ENCODE measurements at places on chromosomes 11 and 22.
A peak's percentile ranks its signal among the peaks of the same experiment; 100 is the strongest.

DNA sequence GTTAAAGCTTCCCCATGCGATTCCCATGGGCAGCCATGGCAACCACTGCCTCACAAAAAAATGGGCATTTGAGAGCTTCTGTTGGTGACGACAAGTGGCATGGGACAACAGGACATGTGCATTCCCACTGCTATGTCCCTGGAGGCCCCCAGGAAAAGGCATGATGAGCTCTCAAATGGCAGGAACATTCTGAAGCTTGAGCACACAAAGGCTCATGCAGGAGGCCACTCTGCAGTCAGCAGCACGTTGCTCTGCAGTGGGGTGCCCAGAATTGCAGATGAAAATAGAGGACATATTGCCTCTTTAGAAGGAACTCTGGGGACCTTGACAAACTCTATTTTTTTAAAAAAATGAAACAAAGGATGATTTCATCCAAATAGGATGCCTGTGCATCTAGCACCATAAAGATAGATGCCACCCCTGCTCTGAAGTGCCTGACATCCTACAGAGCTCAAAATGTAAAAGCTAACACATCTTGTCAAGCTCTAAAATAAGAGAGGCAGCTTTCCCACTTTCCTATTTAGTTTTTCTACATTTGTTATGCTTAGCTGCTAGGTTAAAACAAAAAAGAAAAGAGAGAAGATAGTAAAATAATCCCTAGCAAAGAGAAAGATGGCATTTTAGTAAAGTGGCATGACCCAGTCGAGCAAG lies 277.6 kb upstream of the ZC3H12C start:
- DNase-seq, result no peak

GRCh38 chr11:104623518-104623917 lies 274.7 kb downstream of the CASP12 start:
- no peak for DNase-seq

DNA sequence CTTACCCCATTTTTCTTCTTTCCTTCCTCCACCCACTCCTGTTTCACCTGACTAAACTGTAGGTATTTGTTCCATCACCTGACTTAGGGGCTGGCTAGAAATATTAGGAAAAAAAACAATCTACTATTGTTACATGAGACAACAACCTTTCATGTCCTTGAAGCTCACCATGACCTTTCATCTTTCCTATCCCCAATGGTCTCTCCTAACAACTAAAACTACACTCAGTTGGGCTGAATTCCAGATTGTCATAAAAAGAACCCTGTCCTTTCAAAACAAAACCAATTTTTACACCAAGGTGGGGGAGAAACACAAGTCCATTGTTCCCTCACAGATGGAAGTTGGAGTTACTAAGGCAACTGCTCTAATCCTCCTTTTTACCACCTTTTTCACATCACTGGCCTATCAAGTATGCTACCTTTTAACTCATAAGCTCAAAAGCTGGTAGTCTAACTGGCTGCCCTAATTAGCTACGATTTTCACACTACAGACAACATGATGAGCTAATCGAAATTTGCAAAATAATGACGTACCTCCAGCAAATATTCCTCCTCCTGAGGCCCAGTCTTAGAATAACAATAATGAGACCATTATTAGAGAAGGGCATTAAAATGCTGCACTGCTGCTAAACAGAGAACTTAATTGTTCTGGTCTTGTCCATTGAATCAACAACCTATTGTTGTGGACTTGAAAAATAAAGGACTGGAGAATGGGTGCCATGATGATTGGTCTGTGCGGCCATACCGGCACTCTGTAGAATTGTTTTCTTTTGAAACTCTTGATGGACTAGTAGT lies 46.5 kb upstream of the SOX6 start:
- DNase-seq, result no peak

DNA sequence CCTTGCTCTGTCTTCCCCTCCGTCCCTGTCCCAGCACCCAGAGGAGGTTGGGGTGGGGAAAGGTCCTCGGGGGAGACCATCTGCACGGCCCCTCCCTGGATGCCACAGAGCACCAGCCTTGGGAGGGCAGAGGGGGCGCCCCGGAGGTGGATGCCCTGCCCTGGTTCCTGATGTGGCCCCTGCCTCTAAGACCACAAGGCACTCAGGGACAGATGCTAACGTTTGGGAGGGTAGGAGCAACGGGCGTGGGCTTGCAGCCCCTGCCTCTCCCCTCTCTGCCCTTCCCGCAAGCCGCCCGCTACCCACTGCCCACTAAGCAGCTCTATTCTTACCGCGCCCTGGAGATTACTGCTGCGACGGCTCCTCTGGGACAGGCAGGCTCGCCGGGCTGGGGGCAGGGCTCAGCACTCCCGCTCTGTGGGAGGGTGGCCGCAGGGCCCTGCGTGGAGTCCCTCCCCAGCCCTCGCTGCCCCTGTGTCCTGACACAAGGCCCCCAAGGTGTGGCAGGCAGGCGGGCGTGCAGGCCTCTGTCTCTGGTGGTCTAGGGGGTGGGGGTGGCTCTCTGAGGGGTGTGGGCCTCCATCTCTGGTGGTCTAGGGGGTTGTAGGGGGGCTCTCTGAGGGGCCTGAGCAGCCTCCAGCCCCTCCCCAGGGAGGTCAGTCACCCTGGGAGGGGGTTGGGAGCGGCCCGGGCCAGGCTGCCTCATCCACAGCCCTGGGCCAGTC lies 14.9 kb downstream of the BRSK2 start:
- no peak for DNase-seq

DNA sequence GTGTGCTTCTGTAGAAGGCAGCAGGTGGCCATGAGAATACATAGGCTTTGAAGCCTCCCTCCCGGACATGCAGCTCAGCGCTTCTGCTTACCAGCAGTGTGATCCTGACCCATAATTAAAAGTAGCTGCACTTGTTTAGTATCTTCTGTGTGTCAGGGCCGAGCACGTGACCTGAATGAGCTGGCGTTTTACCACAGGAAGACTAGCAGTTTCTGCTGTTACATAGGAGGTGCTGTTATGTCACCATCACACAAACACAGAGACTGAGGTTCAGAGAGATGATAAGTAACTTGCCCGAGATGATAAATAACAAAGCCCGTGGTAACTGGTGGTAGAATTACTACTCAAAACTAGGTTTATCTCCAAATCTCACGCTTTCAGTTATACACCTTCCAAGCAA lies 329.5 kb downstream of the OPCML start:
- DNase-seq, result no peak

GRCh38 chr22:46910624-46911023 lies 148.2 kb downstream of the TBC1D22A start:
- no peak for DNase-seq

DNA sequence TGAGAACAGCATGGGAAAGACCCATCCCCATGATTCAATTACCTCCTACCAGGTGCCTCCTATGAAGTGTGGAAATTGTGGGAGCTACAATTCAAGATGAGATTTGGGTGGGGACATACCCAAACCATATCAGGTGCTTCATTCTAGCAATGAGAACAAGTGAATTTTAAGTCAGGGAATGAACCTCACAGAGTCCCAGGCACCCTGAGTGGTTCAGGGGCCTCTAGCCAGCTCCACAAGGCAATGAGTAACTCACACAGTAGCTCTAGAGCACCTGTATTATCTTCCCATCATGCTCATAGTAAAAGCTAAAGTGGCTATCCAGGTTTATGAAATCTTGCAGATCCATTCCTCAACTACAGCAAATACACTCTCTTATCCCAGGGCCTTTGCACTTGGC lies 13.1 kb upstream of the ACCSL start:
- DNase-seq, result no peak

DNA sequence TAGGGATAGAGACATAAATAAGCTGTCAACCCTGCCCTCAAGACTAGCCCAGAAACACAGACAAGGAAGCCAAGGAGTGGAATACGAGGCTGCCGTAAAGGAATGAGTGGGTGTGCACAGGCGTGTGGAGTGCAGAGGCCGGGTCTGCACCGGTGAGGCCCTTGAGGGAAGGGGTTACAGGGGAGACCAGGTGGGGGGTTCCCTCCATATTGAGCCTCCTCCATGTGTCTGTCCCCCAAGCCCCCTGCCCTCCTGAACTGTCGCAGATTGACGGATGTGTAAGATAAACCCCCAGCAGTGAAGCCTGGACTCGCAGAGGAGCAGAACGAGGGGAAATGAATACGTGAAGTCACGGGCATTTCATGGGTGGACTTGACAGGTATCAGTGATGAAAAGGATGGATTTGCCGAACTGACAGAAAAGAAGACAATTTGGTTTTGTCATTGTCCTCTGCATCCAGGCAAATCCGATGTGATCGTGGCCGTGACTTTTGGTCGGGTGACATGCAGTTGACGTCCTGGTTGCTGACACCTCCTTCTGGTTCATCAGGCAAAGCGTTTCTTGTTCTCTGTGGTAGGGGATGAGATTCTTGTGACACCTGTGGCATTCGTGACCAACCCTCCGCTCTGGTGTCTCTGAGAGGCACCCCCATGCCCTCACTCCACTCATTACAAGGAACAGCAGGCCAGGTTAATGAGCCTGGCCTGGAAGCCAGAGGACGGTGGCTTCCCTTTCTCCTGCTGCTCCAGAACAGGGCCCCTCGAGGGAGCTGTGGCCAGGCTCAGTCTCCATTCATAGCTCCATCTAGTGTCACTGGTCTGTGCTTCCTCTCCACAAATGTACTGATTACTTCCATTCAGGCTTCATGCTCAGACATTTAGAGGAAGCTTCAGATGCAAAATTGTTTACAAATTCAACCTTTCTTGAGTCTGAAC lies 223.1 kb upstream of the B3GAT1 start:
- no peak for DNase-seq

GRCh38 chr11:75527938-75528735 lies 2.4 kb upstream of the GDPD5 start:
- no peak for DNase-seq

DNA sequence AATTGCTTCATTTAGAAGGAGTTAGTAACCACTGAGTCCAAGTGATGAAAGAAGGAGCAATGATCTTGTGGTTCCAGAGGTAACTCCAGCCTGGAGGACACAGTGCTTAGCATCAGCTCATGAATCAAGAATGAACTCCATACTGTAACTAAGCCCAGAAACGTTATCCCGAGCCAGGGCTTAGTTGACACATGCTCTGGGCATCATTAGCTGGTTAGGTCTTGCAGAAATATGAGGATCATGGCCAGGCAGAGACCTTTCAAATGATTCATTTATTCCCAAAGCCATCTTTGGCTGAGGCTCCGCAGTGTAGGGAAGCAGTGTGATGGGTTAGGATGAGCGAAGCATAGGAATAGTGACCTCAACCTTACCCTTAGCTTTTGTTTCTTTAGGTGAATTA lies 277.4 kb downstream of the FAM76B start:
- no peak for DNase-seq

GRCh38 chr11:57639321-57640067 lies 10.2 kb downstream of the YPEL4 start:
- no peak for DNase-seq

DNA sequence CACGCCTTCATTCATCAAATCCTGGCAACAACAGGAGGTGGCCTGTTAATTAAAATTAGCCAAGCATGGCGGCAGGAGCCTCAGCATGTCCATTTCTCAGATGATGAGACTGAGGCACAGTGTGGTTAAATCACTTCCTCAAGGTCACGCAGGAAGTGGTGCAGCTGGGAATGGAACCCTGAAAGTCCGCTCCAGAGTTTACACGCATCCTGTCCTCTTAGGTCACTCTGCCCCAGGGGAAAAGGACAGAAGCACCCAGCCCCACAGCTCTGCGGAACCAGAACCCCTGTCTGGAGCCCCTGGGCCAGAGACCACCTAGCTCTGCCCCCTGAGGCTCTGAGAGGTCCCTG lies 19.6 kb downstream of the RPL3 start:
- DNase-seq, result peak; percentile 64

DNA sequence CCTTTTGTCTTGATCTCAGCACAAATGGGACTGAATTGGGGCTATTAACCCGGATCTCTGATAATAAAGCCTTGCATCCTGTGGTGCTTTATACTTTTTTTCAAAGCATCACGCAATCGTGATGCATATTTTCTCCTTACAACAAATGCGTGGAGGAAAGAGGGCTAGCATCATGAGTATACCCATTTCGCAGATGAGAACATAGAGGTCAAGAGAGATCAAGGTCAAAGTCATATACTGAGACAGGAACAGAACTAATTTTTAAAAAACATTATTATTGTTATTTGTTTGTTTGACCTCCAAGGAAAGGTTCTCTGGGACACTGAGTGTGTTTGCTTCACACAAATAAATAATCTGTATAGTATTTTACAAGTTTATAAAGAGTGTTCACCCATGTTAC lies 191.2 kb downstream of the ST3GAL4 start:
- no peak for DNase-seq

DNA sequence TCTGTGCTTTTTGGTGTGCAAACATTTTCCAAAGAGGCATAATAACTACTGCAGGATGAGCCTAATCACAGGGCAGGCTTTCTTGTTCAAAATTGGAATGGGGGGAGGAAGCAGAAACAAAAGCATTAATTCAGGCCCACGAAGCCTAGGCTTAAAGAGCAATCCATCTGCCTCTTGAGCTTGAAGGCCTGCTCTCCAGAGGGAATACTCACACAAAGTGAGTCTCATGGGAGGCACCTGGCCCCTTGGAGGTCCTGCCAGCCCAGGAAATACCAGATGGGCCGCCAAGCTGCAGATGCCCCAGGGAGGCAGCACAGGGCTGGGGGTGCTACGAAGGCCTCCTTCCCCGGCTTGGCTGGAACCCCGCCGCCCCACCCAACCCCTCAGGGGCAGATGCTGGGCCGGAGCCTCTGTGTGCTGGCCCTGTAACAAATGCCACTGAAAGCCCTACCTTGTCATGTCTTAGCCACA lies 39.3 kb upstream of the COMT start:
- DNase-seq, result no peak

GRCh38 chr11:23406131-23406819 lies 546.0 kb upstream of the CCDC179 start:
- no peak for DNase-seq

GRCh38 chr22:35380013-35380412 lies 883 bp upstream of the HMOX1 start:
- no peak for DNase-seq

GRCh38 chr11:6576471-6577373 lies 26.7 kb downstream of the RRP8 start:
- DNase-seq, result no peak
